ENCODE measurements at places on chromosomes 5 and 9.

- no peak for DNase-seq
These were observed 167.7 kb downstream of the TARS1 start for GRCh38 chr5:33608344-33609041.

DNA sequence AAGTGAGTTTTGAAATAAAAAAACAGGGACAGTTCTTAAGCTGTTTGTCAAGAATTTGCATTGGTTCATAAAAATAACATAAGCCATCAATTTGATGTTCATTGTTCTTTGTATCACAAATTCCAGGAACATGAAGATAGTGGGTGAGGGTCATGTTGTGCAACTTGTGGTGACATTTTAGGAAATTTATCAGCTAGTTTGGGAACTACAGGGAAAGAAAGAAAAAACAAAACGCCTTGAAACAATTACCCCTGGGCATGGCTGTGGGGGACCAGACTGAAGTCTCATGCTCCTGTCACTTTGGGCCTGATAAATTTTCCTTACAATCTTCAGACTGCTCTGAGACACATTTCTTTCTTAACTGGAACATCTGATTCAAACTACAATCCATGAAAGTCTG lies 207.1 kb upstream of the CLINT1 start:
- DNase-seq, result no peak

DNA sequence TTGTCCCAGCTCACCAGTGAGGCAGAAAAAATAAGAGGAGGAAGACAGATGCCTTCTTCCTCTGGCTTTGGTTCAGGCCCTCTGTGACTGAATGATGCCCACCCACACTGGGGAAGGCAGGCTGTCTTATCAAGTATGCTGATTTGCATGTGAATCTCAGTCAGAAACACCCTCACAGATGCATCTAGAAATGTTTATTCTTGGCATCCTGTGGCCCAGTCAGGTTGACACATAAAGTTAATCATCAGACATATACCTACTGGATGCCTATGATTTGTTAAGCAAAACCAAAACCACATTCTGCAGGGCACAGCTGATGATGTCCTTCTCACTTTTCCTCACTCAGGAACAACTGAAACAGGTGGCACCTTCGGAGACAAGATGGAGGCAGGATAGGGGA lies 243.4 kb upstream of the KCNN2 start:
- no peak for DNase-seq

- DNase-seq, result no peak
These were observed 291.0 kb downstream of the FBXL17 start for GRCh38 chr5:108090946-108091345.

DNA sequence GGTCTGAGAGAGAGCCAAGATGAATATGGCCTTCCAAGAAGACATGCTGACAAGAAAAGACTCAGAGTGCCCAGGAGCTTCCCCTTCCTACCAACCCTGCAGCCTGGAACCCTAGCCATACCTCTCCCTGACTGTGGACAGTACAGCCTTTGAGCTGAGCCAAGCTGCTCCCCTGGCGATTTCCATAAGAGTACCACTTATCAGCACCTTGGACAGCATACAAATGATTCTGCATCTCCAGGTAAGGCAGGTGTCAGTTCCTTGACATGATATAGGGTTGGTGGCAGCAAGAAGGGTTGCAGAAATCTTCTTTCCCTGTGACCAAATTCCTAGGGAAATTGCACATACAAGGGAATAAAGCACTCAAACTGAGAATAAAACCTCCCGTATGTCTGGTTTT lies 58.3 kb downstream of the MFAP3 start:
- DNase-seq, result no peak

GRCh38 chr5:179199246-179199645 lies 139.1 kb downstream of the ZNF354C start:
- DNase-seq, result no peak

- DNase-seq, result no peak
These were observed 142.3 kb downstream of the ROR2 start for GRCh38 chr9:91807643-91808246.

DNA sequence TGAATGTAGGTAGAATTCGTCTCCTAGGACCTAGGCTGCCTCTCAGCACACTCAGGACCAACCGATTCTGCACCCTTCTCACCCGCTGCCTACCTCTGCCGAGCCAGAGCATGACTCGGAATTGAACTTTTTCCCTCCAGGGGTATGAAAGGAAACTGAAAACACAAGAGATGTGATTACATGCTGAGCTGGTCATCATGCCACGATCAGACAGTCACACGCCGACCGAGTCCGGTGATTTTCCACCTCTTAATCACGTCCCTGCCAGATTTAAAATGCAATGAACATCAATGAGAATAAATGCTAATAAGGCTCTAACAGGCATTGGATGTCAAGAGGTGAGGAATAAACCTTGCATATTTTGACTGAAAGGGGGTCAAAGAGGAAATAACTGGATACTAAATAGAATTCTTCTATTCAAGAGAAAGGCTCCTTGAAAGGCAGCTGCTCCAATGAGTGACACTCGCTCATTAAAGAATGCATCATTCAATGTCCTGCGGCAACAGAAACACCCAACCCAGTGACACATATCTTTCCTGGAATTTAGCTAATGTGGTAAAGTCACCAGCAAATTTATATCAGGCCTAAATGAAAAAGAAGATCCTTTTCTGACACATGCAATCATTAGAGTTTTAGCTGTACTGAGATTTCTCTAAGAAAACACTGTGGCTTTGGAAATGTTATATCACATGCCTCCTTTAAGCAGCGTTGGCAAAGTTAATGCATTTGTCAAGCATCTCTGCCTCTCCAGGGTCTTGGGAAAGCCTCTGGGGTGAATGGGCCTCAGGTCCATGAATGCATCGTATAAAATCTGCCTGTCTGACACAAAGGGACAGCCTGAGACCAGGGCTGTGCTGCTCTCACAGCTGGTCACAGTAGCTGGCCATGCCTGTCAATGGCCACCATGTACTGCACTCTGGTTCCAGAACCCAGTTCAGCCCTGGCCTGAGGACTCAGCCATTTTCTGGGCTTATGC lies 128.7 kb downstream of the SPOCK1 start:
- peak; percentile 68 for DNase-seq

DNA sequence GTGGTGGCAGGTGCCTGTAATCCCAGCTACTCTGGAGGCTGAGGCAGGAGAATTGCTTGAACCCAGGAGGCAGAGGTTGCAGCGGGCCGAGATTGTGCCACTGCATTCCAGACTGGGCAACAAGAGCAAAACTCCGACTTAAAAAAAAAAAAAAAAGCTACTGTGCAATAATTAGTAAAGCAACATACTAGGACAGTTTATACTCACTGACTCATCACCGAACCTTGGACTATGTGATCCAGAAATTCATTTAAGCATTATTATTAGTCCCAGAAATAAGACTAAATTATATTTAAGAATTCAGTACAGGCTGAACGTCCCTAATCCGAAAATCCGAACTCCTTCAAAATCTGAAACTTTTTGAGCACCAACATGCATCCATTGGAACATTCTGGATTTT lies 37.8 kb downstream of the GOLPH3 start:
- DNase-seq, result no peak

- no peak for DNase-seq
These were observed 166.0 kb downstream of the EBF1 start for GRCh38 chr5:158933494-158934318.

- DNase-seq, result no peak
These were observed 50.2 kb upstream of the GALNT10 start for GRCh38 chr5:154140381-154140780.

GRCh38 chr9:7960320-7961050 lies 160.9 kb upstream of the DMAC1 start:
- DNase-seq, result no peak

DNA sequence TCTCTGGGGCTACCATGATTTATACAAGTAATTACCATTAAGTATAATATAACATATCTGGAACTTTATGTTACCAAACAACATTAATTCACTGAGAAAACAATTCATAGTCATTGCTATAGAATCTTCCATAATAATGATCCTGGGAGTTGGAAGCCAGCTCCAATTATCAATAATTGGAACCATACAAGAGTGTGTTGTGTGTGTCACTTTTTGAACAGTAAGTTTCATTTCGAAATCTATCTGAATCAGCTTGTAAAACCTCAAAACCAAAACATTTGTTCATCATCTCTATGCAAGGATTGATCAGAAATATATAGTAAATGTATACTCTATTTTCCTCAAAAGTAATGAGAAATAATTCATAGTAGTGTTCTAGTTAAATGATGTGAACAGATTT lies 348.1 kb downstream of the ARL15 start:
- no peak for DNase-seq

DNA sequence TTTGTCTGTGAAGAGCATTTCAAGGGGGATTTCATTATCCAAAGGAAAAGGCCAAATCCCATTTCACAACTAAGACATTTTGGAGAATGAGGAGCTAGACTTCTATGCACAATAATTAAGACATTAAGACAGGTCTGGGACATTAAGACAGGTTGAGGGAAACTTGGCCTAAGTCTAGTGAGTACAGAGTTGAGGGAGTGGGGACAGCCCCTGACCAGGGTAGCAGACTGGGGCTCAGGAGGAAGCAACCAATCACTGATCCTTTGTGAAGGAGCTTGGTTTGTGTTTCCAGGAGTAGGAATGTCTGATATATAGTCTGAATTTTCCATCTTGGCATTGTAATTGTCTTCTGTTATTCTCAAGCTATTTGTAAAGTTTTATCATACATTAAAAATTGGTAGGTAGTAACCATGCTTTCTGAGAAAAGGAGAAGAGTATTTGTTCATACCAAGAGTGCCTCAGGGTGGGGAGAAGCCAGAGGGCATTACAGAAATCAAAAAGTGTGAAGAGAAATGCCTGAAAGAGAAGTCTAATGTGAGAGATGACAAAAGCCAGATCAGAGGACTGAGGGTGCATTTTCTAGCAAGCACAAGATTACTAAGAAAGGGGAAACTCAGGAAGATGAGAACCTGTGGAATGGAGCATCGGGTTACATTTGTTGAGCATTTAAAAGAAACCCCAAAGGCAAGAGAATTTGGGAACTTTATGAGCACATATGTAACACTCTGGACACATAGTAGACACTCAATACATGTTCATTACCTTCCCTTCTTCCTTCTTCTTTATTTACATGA lies 189.3 kb upstream of the PIK3R1 start:
- no peak for DNase-seq

GRCh38 chr5:53537711-53538110 lies 22.7 kb upstream of the NDUFS4 start:
- no peak for DNase-seq

- peak; percentile 81 for DNase-seq
These were observed 70.8 kb upstream of the XPA start for GRCh38 chr9:97767891-97768290.

DNA sequence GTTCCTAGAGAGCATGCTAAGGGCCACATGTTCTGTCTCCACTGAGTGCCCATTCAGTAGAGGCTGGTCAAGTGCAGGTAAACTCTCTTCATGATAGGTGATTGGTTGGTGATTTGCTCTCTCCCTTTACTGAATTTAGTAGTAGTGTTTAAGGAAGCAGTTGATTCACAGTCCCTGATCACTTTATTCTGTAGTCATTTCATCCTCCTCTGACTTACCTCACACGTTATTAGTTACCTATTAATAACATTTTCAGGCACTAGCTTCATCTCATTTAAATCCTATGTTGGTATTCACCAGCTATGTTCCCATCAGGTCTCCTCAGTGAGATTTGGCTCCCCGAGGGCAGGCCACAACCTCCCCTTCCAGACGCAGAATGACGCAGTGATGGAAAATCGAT lies 51.9 kb downstream of the ERAP1 start:
- DNase-seq, result no peak

- peak; percentile 96 for DNase-seq
These were observed 63.5 kb downstream of the C9orf50 start for GRCh38 chr9:129557192-129558036.

GRCh38 chr9:96084331-96084734 lies 208.8 kb downstream of the ERCC6L2 start:
- DNase-seq, result no peak

DNA sequence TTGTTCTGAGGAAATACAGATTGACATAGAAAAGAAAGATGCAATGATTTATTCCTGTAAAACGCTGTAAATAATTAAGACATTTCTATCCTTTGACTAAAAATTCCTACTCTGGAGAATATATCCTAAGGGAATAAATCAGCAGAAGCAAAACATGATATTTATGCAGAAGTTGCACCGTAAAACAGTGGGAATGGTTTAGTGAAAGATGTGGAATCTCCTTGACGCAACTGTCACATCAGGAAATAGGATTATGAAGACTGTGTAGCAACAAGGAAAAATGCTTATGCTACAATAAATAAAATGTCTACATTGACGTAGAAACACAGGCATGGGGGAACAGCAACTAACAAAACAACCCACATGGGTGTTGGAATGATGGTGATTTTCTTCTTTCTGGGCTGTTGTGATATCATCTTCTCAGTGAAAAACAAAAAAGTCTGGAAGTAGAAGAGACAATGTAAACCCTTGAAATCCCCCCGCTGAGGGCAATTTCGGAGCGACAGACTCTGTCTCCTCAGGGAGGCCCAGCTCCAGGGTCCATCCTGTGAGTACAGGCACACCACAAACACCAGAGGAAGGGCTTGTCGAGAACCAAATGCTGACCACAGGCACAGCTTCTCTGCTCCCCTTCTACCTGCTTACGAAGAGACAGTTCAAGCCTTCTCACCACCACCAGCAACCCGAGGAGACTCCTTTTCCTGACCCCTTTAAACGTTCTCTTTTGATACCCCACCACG lies 25.2 kb downstream of the COL23A1 start:
- DNase-seq, result peak; percentile 73

DNA sequence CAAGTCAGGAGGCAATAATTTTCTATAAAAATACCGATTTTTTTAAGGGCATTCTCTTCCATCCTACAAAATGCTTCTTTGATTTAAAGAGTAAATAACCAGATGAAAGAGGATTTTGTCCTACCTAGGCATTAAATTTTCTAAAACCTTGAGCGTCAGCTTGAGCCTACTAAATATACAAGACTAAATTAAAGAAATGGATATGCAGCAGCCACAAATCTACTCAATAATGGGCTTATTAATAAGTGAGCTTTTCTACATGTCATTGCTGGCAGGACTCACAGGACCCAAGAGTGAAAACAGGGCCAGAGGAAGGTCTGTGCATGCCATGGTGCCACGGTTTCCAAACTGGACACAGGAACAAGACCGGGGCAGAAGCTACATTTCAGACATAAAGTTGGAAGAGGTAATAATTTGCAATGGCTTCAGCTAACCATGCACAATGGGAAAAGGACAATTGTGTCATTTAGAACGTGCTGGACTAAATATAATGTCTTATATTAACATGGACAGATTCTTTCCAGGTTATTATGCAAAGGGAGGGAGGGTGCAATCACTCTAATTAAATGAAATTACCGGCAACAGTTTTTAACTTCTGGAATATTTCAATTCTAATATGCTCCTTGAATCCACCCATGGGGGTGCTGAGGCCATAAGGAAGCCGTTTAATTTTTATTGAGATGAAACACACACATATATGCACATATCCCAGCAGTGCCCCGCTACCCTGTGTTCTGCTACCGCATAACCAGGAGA lies 5.2 kb downstream of the WHRN start:
- DNase-seq, result no peak

GRCh38 chr5:622946-623522 lies 10.9 kb downstream of the CEP72 start:
- no peak for DNase-seq

- no peak for DNase-seq
These were observed 23.3 kb upstream of the PANK3 start for GRCh38 chr5:168602517-168602916.

- no peak for DNase-seq
These were observed 175.2 kb downstream of the FANCC start for GRCh38 chr9:95142315-95142714.
